ENCODE measurements at places on chromosomes 12 and 14.

DNA sequence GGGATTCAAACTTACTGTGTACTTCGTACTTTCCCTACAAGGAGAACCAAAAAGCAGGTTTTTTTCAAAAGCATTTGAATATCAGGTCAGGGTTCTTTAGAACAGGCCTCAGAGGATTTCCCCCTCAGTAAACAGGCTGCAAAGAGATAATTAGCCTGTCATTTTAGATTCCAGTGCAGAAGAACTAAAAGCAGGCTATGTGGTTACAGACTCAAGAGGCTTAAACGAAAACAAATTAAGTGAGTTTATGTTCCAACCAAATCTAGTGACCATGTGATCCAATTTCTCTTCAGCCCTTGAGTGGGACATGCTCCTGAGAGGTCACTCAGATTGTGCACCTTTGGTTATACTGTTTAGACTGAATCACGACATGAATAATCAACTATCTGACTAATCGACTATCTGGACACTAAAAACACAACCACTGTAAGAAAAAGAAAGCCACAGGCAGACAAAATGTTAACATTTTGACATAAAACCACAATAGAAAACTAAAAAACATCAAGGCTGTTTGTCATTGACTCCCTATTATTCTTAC is 4.5 kb downstream of the TMED8 start:
- DNase-seq: no peak

GRCh38 chr12:11821386-11822080 is 172.1 kb downstream of the ETV6 start:
- DNase-seq: no peak

GRCh38 chr14:65377576-65377975 is 35.0 kb upstream of the FUT8 start:
- peak; percentile 28 for DNase-seq

DNA sequence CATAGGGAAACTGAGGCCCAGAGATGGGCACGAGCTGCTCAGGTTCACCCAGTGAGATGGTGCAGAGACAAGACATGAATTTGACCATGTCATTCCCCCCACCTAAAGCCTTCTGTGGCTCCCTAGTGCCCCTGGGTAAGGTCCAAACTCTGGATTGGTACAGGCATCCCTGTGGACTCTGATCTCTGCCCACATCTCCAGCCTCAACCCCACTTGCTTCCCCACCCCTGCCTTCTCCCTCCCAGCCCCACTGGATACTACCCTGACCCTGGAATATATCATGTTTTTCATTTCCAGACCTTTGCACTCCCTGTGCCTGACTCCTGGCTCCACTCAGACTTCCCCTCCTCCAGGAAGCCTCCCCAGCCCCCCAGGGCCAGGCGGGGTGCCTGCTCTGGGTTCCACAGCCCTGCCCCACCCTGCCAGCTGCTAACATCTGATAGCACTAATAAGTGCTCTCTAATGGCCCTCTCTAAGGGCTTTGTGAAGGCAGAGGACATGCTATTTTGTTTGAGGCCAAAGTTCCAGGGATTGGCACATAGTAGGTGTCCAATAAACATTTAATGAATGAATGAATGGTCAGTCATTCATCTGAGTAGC is 1.1 kb upstream of the SDSL start:
- DNase-seq: no peak

DNA sequence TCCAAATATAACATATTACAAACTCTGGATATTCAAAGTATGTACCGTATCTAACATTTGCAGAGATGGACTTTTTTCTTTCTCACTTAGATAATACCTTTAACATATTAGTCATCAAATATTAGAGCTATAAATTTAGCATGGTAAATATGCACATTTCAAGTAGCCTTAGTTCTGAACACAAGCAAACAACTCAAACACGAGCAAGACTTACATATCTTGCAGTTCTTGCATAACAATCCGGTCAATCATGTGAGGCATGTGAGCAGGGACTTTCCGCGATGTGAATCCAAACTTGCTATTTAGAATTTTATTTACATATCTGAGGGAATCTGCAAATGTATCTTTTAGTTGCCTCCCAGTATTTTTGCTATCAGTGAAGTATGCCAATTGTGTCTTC is 22.1 kb upstream of the SYCP3 start:
- DNase-seq: no peak

- DNase-seq: no peak
These were observed 113.0 kb downstream of the RGS6 start for GRCh38 chr14:72045271-72045670.

- DNase-seq: no peak
These were observed 934.6 kb downstream of the VRK1 start for GRCh38 chr14:97731800-97732199.

DNA sequence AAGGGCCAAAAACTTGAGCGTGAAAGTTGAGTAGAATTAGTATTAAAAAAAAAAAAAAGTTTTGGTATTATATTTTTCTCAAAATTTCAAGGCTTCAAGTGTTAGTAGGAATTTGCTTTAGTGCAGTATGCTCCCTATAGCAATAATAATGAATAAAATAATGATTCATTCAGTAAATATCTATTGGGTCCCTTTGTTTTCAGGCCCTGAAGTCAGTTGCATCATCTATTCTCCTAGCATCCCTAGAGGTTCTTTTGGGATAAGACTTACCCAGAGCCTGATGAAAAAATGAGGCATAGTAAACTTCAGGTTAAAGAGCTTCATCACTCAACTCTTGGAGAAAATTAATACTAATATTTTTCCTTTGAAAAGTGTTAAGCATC is 1.1 kb downstream of the KMT5A start:
- DNase-seq: no peak

- no peak for DNase-seq
These were observed 26.2 kb upstream of the KTN1 start for GRCh38 chr14:55553791-55554190.

- DNase-seq: no peak
These were observed 6.8 kb downstream of the RASSF9 start for GRCh38 chr12:85829391-85829790.

- no peak for DNase-seq
These were observed 19.9 kb upstream of the NEDD1 start for GRCh38 chr12:96886998-96887677.

DNA sequence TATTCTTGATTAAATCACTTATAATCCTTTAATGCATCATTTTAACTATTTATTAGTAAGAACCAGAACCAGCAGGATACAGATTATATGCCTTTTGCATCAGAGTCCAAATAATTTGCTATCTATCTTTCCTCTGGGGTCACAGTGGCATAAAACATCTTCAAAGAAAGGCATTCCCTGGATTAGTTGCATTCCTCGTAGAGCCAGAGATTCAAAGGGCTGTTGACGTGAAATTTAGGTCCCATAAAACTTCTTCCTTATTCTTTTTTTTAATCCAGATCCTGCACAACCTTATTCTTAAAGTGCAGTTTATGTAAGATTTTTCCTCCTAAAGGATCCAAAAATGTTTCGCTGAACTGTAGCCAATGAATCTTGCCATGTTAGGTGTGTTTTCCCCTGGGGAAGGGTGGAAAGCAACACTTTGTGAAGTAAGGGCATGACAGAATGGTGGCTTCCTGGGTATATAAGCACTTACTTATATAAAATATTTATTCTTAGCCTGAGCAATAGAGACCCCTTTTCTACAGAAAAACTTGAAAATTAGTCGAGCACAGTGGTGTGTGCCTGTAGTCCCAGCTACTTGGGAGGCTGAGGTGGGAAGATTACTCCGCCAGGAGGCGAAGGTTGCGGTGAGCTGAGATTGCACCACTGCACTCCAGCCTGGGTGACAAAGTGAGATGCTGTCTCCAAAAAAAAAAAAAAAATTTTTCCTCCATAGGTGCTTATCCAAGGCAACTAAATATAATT is 208.7 kb downstream of the PCNX1 start:
- no peak for DNase-seq

GRCh38 chr14:93132472-93133065 is 16.8 kb upstream of the ITPK1 start:
- peak; percentile 47 for DNase-seq

GRCh38 chr12:27674989-27675388 is 21.3 kb upstream of the REP15 start:
- DNase-seq: no peak

- DNase-seq: peak; percentile 59
These were observed 23.0 kb downstream of the KLRK1 start for GRCh38 chr12:10366875-10367274.

DNA sequence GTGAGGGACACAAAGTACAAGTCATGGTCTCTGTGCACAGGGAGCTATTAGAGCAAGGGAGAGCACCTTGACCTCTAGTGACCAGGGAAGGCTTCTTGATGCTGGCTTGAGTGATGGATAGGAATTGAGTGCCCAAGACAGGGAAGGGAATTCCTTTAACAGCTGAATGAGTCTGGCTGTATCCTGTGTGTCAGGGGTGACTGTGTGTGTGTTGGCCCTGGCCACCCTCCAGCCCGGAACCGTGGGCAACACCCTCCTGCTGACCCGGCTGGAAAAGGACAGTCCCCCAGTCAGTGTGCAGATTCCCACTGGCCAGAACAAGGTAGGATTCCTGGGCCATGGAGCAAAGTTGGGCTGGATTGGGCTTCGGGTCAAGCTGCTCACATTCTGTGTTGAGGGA is 5.5 kb upstream of the PFDN5 start:
- no peak for DNase-seq

GRCh38 chr14:74514471-74514941 is 20.9 kb downstream of the ISCA2 start:
- peak; percentile 84 for DNase-seq

DNA sequence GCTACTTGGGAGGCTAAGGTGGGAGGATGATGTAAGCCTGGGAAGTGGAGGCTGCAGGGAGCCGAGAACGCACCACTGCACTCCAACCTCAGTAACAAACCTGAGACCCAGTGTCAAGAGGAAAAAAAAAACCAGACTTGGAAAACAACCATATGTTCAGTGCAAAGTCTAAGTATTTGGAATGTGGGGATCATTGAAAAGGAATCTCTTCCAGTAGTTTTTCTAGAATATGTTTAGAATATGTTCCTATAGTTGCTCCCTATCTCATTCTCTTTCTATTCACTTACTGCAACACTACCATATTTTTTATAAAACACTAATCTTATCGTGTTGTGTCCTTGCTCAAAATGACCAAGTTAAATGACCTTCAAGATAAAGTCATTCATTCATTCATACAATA is 423.5 kb upstream of the SOX5 start:
- DNase-seq: no peak

DNA sequence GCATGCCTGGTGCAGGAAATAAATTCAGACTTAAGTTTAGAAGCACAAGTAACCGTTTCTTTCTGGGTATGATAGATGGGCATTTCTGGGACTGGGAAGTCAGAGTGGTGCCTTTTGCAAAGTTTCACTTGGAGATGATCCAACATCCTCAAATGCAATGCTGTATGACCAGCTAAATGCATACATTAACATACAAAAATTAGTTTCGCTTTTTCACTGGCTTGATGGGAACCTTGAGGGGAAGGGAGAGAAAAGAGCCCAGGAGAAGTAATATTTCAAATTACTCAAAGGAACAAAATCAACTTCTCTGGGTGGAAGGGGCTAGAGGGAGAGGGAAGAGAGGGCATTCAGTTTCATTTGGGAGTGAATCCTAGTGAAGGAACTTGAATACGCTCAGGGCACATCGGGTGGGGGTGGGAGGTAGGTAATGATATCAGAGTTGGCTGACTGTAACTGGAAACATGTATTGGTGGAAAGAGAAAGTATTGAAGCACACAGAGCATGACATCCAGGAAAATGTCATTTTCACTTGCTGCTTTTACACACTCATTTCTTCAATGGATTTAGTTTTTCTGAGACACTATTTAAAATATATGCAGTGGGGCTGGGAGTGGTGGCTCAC is 175.5 kb downstream of the PTPRO start:
- DNase-seq: peak; percentile 39

GRCh38 chr12:81249976-81250375 is 172.1 kb downstream of the ACSS3 start:
- no peak for DNase-seq

DNA sequence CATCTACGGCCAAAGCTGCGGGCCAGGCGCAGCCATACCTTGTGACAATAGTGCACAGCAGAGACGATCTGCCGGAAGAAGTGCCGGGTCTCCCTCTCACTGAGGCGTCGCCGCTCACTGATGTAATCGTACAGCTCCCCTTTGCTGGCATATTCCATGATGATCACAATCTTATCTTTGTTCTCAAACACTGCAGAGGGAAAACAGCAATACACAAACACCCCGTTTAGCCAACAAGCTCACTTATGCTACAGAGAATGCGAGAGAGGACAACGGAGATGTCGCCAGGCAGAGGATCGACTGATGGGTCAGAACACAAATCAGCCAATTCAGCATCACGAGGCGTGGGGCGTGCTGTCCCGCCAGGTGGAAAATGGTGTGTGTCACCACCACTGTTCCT is 52.1 kb downstream of the NUAK1 start:
- no peak for DNase-seq

GRCh38 chr12:78559416-78559815 is 305.2 kb upstream of the SYT1 start:
- DNase-seq: no peak

DNA sequence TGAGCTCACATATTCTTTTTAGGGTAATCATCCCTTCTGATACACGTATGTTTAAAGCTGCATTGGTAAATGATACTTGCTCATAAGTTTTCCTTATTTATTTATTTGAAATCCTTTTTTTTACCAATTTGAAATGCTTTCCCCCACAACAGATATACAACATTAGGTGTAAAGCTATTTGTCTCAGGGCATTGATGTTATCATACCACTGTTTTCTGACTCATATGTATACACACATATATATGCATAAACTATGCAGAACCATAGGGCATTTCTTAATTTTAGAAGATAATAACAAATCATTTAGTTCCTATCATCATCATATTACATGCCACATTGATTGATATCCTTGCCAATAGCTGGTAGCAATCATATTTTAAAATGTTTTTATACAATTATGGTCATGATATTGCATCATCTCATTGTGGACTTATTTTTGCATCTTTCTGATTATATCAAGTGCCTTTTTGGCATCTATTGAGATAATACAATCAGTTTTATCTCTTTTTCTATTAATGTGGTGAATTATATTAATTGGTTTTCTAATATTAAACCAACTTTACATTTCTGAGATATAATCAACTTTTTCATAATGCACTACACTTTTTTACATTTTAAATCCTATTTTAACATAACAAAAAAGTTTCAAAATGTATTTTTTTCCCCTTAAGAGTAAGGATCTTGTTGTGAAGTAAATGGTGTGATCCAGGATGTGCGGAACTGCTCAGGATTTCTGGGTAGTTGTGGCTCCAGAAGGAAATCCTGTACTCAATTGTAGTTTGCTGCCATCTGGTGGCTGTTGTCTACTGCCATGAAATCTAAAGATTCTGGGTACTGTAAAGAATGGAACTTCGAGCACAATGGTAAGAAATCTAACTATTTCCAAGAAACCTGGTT is 16.7 kb downstream of the OR9K2 start:
- peak; percentile 36 for DNase-seq
